ENCODE measurements at places on chromosomes 12 and 14.

GRCh38 chr12:56086608-56087007, 6.6 kb downstream of the ERBB3 start:
- no peak for DNase-seq

DNA sequence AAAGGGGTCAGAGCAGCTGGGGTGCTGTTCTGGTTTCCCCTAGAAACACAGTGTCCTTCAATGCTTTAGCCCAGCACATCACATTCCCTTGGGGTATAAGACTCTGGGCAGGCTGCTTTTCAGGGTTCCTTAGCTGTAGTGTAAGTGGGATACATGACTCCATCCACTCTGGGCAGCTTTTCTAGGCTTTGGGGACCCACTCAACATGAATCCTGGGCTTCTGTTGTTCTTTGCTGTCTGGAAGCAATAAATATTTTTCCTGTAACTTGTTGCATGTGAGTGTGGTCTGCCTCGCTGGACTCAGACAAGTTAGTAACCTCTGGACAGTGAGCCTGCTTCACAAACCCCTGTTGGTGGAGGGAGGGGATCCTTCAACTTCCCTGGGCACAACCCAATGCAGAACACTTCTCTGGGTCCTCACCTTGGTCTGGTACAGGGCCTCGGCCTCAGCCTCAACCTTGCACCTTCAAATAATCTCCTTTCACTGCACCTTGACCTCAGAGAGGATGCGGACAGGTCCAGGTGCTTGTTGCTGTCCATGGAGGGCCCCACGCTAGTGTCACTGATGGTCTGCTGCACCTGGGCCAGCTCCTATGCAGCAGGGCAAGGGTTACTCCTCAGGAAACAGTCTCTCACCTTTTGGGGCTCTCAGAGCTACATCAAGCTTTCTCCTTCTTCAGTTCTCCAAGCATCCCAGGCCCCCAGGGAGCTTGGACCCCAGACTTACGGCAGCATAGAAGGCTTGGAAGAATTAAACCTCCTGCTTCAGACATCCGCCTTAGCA, 13.5 kb upstream of the KRT73 start:
- no peak for DNase-seq

DNA sequence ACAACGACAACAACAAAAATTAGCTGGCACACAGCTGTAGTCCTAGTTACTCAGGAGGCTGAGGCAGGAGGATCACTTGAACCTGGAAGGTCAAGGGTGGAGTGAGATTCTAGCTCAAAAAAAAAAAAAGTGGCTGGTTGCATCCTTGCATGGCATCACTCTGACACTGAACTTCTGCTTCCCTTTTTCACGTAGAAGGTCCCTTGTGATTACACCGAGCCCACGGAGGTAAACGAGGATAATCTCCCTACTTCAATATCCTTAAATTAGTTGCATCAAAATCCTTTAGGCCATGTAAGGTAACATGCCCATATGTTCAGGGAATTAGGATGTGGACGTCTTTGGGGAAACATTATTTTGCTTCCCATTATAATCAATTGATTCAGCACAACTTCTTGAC, 4.0 kb upstream of the PPP4R4 start:
- DNase-seq = no peak

GRCh38 chr14:25048170-25049016, 1.6 kb downstream of the STXBP6 start:
- no peak for DNase-seq

DNA sequence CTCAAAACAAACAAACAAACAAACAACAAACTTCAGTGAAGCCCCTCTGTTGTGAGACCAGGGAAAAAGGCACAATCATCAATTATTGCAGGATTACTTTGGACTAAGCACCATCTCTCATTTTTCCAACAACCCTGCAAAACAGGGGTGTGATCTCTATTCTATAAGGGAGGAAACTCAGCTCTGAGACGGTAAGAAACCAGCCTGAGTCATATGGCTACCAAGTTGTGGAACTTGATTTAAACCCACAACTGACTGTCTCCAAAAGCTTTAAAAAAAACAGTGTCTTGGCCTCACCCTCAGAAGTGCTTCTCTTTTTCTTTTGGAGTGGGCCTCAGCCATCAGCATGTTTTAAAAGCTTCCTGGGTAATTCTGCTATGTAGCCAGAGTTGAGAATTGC, 49.8 kb downstream of the RIN3 start:
- no peak for DNase-seq

- DNase-seq = no peak
Observed at GRCh38 chr14:35855876-35856481, 29.8 kb downstream of the BRMS1L start.

GRCh38 chr14:94368243-94368590, 20.2 kb downstream of the SERPINA1 start:
- no peak for DNase-seq

GRCh38 chr12:59600171-59600570, 4.3 kb downstream of the SLC16A7 start:
- no peak for DNase-seq

GRCh38 chr12:128381946-128382345, 115.0 kb downstream of the TMEM132C start:
- no peak for DNase-seq

- no peak for DNase-seq
Observed at GRCh38 chr12:23699031-23699430, 250.4 kb downstream of the SOX5 start.

DNA sequence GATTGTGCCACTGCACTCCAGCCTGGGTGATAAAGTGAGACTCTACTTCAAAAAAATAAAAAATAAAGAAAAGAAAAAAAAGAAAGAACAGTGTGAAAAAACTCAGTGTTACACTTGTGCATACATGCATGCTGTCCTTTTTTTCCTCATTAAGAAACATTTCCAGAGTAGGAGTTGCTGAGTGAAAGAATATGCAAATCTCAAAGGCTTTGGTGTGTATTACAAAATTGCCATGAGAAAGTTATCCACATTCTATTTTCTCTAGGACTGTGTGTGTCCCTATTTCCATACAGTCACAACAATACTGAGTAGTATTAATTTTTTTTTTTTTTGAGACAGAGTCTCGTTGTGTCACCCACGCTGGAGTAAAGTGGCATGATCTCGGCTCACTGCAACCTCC, 830 bp upstream of the A2ML1 start:
- DNase-seq = no peak

GRCh38 chr14:102454711-102455110, 54.9 kb downstream of the ANKRD9 start:
- no peak for DNase-seq

GRCh38 chr12:92721656-92722055, 18.9 kb downstream of the PLEKHG7 start:
- no peak for DNase-seq

DNA sequence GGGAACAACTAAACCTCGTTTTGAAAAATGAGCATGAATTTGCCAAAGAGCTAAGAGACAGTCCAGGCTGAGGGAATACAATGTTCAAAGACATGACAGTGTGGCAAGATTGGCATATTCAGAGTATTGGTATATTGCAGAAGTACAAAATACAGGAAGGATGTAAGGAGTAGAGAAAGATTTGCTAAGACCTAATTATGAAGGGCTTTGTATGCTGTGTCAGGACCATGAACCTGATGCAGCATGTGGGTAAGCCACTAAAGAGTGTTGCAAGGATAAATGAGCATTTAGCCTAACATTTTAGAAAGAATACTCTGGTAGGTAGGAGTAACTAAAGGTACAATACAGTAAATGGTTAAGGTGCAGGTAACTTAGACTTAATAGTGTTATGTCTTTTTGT, 65.1 kb downstream of the KTN1 start:
- no peak for DNase-seq

- DNase-seq = no peak
Observed at GRCh38 chr14:78010688-78011087, 159.5 kb upstream of the NRXN3 start.

DNA sequence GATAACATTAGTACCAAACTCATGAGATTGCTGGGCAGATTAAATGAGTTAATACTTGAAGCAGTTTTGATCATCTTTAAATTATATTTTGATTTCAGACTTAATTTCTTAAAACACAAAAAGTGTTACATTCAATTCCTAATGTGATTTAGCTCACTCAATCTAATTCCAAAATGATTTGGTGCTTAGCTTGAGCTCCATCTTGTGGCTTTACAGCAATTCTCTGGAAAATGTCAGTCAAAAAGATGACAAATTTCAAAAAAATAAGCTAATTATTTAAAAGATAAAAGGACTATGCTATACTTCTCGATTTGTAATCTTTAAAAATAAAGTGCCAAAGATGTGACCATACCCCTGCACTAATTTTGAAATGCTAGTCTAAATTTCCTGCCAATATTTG, 10.1 kb downstream of the LLPH start:
- no peak for DNase-seq

- DNase-seq = no peak
Observed at GRCh38 chr14:79510659-79511058, 700.6 kb downstream of the DIO2 start.

GRCh38 chr12:76202621-76203020, 118.1 kb upstream of the NAP1L1 start:
- no peak for DNase-seq

DNA sequence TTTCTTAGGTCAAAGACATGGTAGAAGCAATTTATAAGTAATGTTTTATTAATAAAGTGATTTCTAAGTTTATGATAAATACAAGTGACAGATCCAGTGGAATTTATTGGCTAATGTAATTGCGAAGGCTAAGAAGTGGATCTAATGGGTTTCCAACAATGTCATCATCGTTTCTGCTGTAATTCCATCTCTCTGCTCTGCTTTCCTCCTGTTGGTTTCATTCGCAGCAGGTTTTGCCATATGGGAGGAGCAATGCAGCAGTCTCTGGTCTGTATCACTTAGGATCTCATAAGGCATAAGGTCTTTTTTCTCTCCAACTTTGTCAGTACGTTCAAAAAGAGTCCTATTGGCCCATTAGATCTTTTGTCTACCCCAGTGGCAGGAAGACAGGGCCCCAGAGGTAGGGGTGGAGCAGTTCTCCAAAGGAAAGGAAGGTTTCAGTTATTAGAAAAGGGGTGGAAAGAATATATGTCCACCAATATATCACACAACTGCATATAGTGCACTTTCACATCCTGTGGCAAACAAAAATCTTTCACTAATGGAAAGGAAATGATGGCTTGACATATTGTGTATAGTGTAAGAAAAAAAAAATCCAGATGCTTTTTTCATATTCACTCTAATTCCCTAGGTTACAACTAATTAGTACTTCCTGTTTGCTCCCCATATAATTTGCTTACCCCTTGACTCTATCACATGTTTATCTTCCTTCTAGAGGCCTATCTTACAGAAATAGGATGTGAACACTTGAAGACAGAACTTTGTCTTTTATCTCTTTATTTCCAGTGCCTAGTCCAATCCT, 451.3 kb downstream of the ZFP36L1 start:
- no peak for DNase-seq

GRCh38 chr12:2334271-2334670, 281.5 kb downstream of the CACNA1C start:
- no peak for DNase-seq

DNA sequence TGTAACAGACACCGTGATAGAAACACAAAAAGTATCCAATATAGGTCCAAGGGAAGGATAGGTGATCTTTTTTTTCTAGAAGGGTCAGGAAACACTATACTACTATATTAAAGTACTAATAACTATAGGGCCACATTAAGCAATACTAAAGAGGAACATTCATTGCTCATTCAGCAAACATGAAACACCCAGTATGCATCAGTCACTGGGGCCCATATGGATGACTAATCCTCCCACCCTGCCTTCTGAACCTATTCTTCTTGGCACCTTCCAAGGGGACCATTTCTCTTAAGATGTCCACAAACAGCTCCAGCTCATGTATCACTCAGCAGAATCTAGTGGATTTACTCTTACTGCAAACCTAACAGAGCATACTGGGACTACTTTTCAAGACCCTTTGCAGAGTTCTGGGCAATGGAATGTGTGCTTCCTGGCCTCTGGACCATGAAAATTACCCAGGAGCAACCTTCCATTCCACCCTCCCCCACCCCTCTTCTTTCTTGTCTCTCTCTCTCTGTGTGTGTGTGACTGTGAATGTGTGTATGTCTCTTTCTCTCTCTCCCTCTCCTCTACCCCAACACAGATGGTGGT, 187.9 kb downstream of the EPS8 start:
- no peak for DNase-seq

- DNase-seq = peak; percentile 59
Observed at GRCh38 chr12:96195845-96196451, 1.8 kb downstream of the ELK3 start.

DNA sequence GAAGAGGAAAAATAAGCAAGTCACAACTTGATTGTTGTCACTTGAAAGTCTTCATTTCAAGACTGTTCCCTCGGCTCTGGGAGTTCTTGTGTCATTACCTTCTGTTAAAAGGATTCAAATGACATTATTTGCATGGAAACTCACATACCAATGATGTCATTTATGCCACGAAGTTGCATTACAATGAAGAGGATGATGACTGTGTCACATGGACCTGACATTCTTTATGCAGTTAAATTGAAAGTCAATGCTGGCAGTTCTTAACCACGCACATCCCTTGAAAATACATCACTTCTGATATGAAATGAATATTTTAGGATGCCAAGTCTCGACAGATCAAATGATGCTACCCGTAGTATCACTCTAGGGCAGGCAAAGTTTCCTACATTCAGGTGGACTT, 1069.5 kb downstream of the VRK1 start:
- no peak for DNase-seq

DNA sequence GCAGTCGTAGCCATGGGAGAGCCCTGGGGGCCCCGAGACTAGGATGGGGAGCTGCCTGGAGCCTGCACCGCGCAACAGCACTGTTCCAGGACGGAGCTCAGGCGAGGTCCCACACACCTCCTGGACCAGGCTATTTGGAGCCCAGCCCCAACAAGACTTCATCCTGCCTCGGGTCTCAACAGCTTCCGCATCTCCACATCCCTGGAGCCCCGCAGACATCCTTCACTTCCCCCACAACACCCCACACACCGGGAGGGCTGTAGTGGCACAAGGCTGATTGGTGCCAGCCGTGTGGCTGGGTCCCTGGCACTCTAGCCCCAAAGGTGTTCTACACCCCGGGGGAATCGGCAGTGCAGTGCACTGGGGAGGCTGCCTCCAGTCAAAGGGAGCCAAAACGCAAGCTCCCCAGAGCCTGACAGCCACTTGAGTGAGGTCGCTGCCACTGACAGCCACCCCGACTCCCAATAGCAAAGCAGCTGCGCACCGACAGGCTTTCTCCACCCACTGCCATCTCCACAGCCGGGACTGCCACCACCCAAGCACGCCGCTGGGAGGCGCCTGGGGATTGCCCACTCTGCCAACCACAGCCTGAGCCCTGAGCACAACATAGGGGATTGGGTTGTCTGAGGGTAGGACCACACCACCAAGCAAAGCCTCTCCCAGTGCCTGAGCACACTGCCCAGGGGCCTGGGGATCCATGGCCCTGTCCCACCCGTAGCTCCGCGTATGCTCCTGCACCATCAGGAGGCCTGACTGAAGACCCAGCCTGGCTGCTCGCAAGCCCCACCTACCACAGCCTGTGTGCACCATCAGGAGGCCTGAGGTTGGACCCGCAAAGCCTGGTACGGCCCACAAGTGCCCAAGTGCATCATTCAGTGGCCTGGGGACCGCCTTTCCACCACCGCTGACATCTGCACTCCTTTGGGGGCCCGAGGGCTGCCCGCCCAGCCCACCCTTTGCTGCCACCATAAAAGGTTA, 13.2 kb upstream of the KLRF1 start:
- DNase-seq = peak; percentile 85
